Activated CD4-positive, alpha-beta T cell treated with anti-CD3 and anti-CD28 coated beads, Interleukin-2, amount 50 U/mL, for 24 hours (primary cell): ENCODE measurements at places on chromosomes 1 and 21.

GRCh38 chr1:26471498-26472319, 531 bp upstream of the HMGN2 start:
- DNase-seq, result peak; percentile 13

GRCh38 chr1:42941640-42942330, 16.9 kb downstream of the SLC2A1 start:
- DNase-seq, result no peak

DNA sequence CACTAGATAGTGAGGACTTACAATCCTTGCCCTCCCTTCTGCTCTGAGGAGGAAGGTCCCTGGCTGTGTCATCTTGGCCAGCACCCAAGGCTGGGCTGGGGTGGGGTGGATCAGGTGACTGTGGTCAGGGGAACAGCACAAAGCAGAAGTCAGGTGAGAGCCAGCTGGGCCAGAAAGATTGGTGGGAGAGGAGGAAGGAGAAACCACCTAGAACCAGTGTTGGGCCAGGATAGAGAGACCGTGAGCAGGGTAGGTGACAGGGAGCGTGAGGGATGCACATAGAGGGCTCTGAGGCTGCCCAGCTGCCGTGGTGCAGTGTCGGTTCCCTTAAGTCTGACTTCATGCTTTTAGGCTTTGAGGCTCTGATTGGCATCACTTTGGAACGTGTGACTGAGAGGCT, 22.7 kb downstream of the NCF2 start:
- DNase-seq, result no peak

DNA sequence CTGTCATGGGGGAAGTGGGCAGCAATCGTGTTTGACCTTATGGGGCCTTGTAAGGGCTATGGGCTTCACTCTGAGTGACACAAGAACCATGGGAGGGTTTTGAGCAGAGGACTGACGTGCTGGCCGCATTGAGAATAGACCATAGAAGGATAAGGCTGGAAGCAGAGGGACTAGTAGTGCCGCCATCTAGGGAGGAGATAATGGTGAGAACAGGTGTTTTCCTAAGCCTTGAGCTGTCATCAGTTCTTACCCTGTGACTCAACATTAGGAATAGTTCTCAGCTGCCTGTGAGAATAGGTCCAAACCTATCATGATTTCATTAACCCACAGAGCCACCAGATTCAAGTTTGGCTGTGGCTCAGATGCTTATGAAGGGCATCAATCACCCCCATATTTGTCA, 228.5 kb downstream of the CACNA1E start:
- no peak for DNase-seq

GRCh38 chr1:175000697-175001187, 995 bp downstream of the CACYBP start:
- DNase-seq, result no peak

GRCh38 chr1:193926956-193927355, 740.5 kb upstream of the B3GALT2 start:
- no peak for DNase-seq

DNA sequence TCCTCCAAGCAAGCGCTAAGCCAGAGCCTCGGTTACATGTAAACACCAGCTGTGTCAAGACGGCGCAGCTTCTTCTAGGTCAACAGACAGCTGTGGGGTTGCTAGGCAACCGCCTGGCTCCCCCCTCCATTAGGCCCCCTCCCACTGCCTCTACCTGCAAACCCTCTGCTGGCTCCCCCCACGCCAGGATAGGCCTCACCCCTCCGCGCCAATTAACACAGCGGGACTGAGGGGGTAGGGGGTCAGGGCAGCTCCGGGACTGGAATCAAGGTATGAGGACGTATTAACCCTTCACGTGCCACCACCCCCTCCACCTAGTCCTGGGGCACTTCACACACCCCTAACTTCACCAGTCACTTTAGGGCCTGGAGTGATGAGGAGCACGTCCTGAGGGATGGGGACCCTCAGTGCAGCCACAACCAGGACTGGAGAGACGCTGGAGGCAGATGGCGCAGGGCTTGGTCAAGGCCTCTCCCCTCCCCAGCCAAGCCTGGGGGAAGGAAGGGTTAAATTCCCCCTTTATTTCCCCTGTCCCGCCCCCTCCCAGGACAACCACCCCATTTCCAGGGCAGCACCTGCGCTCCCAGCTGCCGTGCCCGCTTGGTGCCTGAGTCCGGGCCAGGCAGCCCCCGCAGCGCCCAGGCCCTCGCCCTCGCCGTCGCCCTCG, 37.4 kb upstream of the WASF2 start:
- no peak for DNase-seq

DNA sequence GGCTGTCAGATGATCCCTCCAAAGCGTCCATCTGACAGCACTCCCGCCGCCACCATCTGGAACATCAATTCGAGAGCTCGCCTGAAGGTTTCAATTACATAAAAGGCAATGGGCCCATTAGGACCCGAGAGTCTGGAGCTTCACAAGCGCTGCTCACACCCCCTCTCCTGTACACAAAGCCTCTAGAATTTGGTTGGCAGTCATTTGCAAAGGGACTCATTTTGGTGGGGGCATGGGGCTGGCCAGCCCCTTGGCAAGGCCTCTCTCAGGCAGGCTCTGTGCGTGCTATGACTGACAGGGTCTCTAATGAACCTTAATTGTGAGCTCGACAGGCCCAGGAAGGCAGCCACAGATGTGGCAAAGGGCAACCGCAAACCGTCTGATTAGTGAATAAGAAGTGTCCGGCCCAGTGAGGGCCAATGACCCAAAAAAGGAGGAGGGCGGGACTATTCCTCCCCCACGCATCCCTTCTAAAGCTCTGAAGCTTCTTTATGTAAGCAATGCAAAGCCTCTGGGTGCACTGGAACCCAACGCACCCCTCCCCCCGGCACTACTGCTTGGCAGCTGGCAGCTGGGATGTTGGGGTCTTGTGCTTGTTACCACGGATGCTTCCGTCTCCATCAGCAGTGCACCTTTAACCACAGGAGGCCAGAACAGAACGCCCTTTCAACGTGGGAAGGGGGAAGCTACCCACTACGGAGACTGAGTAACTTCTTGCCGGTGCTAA, 79.4 kb downstream of the CAPZB start:
- DNase-seq, result no peak

- DNase-seq, result no peak
Measured at GRCh38 chr1:71668065-71668464, 587.2 kb upstream of the ZRANB2 start.

- no peak for DNase-seq
Measured at GRCh38 chr1:89607156-89607555, 25.8 kb upstream of the LRRC8C start.

DNA sequence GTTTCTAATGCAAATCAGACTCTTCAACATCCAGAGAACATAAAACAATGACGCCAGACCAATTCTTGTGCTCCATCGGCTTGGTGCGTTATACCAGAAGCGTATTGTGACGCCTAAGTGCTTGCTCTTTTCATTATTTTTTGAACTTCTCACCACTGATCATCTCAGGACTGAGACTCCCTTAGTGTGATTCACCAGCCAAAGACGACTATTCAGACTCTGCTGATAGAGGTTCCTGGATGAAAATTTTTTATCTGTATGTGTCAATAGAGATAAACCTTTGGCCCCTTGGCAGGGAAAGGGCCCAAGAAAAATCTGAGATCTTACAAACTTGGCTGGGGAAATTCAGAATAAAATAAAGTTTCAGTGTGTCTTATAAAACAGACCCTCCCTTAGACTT, 856 bp upstream of the GREM2 start:
- DNase-seq, result no peak

DNA sequence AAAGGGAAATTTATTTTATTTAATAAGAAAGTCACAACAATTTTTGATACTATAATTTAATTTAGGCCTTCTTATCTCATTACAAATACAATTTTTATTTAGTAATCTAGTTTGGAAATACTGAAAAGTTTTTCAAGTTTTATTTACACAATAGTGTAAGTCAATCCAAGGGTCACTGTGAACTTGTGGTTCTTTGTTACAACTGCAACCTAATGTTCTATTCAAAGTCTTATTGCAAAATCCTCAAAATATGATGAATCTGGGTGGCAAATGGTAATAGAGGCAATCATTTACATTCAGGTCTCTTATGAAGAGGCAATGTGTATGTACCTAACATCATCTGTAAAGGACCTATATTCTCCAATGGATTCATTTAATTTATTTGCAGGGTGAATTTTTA, 421.2 kb downstream of the DPYD start:
- no peak for DNase-seq

DNA sequence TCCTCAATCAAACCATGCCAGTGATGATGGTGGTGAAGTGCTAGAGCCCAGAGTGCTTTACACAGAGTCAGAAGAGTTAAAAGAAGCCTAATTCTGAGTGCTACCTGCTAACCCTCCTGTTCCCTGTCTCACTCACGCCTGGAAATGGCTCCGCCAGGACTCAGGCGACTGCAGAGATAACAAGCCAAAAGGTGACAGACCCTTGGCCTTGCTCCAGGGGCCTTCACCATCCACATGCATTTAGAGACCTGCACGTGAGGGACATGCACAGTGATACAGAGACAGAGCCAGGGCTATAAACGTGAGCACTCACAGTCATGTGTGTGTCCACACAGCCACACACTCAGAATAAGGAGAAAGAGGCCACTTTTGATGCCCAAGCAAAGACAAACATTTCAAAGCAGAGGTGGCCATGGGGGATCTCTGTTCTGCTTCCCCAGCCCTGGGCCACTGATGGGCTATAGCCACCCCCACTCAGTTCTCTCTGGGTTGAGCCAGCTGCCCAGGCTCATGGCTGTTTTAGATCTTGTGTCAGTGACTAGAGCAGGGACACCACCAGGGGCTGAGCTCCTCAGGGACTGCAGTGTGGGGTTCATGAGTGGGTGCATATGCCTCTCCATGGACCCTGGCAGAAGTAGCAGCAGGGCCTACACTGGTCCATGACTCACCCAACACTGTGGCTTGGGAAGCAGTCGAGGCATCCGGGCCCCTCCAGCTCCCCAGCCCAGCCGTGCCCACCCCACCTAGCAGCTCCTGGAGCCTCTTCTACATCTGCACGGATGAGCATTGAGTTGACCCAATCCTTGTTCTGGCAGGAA, 117.2 kb downstream of the EPHB2 start:
- no peak for DNase-seq

- no peak for DNase-seq
Measured at GRCh38 chr1:83531521-83532309, 467.2 kb downstream of the TTLL7 start.

GRCh38 chr1:106908689-106909088, 147.8 kb upstream of the PRMT6 start:
- no peak for DNase-seq

- DNase-seq, result no peak
Measured at GRCh38 chr1:169338617-169339016, 29.0 kb downstream of the NME7 start.

GRCh38 chr21:33230545-33231324, 997 bp downstream of the IFNAR2 start:
- no peak for DNase-seq

DNA sequence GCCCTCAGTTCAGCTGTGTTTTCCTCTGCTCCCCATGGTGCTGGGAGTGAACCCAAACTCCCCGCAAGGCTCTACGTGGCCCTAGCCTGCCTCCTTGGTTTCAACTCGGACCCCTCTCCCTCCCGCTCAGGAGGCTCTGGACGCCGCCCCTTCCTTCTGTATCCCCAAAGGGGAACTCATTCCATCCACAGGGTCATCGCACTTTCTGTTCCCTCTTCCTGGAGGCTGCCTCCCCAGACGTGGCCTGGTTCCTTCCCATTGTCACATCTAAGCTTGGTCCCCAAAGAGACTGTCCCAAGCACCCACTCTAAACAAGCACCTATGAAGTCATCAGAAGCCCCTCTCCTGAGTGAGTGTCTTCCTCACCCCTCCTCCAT, 10.9 kb downstream of the KCNAB2 start:
- DNase-seq, result no peak

GRCh38 chr1:200130552-200130951, 103.0 kb downstream of the NR5A2 start:
- no peak for DNase-seq

DNA sequence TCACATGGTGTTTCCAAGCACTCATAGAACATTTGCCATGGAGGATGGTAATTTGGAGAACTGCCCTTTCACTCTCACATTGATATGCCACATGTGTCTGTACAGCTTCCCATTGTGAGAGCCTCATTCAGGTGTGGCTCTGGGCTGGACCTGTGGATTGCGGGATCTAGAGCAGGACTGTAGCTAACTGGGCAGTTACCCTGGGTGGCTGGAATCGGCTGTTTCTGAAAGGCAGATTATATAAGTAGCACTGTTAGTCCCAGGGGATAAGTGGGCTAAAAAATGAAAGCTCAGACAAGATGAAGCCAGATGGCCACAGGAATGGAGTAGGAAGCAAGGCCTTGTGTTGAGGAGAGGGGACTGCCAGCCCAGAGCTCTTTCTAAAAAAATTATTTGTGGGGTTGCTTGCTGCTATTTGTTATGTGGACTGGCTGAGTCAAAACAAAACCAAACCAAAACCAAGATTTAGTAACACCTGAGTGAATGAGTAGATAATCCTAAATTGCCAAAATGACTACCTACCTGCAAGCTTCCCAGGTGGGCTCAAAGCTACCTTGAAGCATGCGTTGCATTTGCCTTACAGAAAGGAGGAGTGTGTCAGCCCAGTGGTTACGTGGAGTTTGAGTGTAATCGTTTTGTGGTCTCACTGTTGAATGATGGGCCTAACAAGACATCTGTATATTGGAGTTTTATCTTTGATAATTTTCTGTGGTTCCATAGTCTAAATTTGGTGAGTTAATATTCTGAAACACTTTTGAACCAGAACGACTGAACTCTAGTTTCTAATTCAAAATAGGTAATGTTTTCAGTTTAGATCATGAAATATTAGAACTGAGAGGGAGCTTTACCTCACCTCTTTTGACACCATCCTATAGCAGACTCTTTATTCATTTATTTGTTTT, 58.0 kb downstream of the SDCCAG8 start:
- no peak for DNase-seq

- DNase-seq, result no peak
Measured at GRCh38 chr1:47611992-47612391, 174.1 kb downstream of the FOXD2 start.

GRCh38 chr1:18638835-18639364, 8.3 kb downstream of the PAX7 start:
- no peak for DNase-seq

- no peak for DNase-seq
Measured at GRCh38 chr1:51433972-51434510, 85.0 kb downstream of the EPS15 start.

DNA sequence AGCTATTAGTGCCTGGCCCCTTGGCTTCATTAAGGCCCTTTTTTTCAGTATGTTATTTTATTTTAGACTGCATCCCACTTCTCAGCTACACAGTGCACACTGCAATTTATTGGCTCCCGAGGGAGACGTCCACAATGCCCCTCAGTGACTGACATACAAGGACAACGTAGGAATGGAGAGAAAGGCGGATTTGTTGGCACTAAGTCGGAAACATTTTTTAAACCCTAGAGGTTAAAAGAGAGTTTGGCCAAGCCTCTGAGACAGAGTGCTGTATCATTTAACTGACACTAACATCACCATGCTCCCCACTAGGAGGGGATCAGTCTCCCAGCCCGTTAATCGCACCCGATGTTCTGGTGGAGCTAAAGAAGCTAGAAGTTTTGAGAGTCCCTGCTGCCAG, 45.7 kb upstream of the FOXD3 start:
- no peak for DNase-seq

DNA sequence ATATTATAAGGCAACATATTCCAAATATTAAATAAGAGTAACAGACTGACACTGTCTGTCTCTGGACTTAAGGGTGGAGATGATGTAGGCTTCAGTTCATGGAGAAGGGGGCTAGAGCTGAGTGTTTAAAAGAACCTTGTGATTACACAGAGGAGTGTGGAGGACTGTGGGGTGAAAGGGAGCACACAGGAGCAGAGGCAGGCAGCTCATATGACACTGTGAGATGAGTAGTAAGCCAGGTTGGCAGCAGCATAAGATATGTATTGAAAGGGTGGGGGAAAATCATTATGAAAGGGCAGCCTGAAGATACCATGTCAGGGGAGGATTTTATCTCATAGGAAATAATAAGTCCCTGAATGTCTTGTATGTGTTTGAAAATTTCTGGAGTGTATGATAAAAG, 104.5 kb downstream of the AK5 start:
- DNase-seq, result no peak
